SW 1271 (cell line): ENCODE measurements at places on chromosomes 12 and 14.
A peak's percentile ranks its signal among the peaks of the same experiment; 100 is the strongest.

- DNase-seq = no peak
Measured at GRCh38 chr12:2581293-2582045, 213.3 kb upstream of the FKBP4 start.

DNA sequence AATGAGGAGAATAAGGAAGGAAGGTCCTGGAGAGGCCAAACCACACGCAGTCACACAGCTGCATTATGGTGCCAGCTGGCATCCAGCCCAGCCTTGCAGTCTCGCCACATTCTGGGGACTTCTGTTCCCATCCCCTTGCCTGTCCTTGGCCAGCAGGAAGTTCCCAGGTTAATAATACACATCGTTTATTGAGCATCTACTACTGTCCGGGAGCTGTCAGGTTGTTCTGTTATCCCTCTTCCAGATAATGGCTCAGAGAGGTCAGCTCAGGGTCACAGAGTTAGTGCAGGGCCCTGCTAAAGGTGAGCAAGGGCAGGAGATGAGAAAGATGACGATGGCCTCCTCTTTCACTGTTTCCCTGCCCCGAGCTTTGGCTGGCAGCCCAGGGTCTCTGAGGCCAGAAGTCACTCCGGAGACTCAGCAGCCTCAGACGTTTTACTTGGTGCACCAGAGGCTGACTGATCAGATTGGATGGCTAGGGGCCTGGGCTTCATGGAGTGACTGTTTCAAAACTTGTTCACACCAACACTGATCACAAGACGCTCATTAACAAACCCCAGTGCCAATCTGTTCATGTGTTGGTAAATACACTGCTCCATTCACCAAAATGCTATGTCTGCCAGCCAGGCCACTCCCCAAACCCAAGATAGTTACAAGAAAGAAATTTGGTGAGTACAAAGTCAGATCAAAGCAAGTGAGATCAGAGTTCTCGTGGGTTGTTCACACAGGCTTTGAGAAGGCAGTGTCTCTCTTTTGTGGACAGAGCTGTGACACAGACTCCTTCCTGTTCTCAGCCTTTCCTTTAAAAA is 79.2 kb downstream of the B4GALNT3 start:
- no peak for DNase-seq

DNA sequence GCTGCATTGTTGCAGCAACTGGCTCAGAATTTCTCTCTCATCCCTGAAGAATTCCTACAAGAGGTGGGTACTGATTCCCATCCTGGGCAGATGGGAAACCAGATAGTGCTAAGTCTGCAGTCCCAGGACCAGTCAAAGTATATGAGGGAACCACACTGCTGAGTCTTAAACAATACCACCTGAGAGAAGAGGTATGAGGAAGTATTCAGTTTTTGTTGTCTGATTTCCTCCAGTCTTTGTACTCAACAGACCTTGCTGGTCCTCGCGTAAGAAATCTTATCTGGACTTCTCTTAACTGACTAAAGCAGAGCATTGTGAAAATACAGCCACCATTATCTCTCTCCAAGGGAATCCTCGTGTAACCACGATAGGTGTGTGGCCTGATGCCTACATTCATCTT is 3.6 kb upstream of the EDDM3A start:
- no peak for DNase-seq

DNA sequence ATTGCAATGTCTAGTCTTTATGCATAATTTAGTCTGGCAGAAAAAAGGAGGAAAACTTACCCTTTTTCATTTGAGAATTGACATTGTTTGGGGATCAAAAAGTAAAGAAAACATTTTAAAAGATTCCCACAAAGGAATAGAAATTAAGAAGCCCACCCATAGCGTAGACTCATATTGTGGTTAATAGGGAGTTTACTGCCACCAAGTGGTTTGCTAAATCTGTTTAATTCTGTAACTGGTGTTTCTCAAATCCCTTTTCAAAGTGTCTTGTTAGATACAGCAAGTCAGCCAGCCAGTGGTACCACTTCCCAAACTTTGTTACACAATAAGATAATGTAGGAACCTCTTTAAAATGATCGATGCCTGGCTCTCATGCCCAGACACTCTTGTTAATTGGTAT is 180.3 kb downstream of the IPO8 start:
- peak; percentile 32 for DNase-seq

DNA sequence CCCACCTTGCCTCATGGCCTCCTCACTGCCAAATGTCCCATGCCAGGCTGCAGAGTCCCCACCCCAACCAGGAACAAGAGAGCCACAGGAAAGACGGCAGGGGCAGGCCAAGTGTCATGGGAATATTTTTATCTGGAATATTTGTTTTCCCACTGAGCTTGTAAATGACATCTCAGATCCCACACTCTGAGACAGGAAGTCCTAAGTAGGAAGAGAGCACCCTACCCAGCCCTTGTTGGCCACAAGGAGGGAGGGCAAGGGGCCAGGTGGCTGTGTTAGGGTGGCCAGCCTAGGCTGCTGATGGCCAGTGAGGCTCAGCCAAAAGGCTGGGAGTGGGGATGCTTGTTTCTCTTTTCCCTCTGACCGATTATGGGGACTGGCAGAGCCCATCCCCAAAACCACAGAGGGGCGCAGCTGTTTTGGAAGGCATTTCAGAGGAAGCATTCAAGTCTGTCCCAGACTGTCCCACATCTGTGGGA is 7.7 kb upstream of the MEG3 start:
- DNase-seq = no peak

DNA sequence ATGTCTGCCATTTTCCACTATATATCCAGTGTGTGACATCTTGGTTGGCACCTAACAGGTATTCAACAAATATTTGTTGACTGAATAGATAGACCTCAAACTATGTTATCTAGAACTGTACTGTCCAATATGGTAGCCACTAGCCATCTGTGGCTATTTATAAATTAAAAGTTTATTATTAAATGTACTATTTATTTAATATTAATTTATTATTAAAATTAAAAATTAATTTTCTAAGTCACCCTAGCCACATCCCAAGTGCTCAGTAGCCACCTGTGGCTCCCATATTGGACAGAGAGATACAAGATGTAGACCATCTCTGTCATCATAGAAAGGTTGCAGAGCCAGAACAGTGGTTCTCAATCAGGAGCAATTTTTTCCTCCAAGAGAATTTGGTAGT is 69.3 kb downstream of the SRRM4 start:
- no peak for DNase-seq

- DNase-seq = no peak
Measured at GRCh38 chr12:76583301-76583700, 23.7 kb upstream of the OSBPL8 start.

DNA sequence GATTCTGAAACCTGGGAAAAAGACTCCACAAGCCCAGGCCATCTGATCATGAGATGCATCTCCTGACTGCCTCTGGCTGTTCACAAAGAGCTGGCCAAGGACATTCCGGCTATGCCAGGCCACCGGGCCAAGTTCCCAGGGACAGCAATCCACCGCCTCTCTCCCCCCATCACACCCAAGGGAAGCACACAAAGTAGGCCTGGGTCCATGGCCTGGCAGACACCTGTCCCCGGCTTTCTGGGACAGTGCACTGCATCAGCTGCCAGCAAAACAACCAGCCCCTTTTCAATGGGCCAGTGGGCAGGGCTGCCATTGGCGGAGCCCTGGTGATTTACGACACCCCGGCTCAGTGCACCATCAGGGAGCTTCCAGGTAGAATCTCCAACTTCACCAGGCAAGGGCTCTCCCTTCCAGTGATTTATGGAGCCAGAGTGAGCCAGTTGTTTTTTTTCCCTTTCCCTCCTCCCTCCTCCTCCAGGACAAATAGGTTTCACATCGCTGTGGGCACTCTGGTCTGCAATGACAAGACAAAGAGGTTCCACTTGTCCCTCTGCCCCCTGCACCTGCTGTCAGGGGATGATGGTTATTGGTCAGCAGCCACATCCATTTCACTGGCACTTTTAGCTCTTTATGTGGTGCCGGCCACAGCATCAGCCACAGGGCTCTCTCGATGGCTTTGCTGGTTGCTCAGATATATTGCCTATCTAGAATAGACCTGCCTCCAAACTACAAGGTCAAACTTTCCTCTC is 149.6 kb downstream of the SLC38A6 start:
- no peak for DNase-seq

GRCh38 chr14:75751296-75751695 is 90.2 kb downstream of the TTLL5 start:
- DNase-seq = no peak
